ENCODE measurements at places on chromosomes 16 and 17. TPM values are rescaled to one million over a fixed set of nuclear protein-coding genes. Genes with fewer than 3 reads are reported as not detected.

CSH2 gene
- not detected for total RNA-seq

NPIPA2 gene
- not detected for total RNA-seq

LYRM9 gene
- total RNA-seq = 8.6 TPM

TOM1L1 gene
- total RNA-seq = 20.9 TPM

EPX gene
- total RNA-seq = not detected

RNU2-1 gene
- not detected for total RNA-seq

Measured in aortic smooth muscle cell (primary cell).